ENCODE measurements at places on chromosomes 13 and 19.

- no peak for DNase-seq
Measured at GRCh38 chr13:78596736-78597601, 6.4 kb downstream of the POU4F1 start.

DNA sequence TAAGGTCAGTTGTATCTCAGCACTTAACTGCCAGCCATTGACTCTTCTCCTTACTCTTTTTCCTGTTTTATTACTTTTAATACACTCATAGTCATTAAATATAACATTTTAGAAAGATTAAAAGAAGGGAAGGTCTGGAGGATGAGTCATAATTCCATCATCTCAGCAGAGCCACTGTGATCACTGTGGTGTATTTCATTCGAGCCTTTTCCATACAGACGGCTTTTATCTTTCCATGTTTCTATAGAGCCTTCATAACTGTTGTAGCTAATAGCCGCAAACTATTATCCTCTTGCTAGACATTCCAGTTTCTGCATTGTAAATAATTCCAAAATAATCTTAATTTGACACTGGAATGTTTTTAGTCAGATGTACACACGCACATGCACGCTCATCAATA is 4.7 kb upstream of the FLT1 start:
- DNase-seq: no peak

- no peak for DNase-seq
Measured at GRCh38 chr13:106373304-106373988, 162.0 kb downstream of the EFNB2 start.

DNA sequence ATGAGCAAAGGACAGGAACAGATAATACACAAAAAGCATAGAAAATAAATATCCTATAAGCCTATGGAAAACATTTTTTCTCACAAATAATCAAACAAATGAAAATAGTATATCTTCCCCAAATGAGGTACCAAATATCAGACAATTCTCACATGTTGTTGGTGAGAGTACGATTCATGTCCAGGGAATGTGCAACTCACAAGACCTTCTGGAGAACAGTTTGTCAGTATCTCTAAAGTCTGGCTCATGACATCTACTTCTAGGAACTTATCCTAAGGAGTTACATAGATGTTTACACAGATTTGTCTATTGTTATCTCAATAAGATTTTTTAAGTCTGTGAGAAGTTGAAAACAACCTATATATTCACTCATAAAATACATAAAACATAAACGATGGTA is 80.3 kb upstream of the ARHGEF7 start:
- no peak for DNase-seq

- DNase-seq: no peak
Measured at GRCh38 chr19:40284251-40284500, 969 bp downstream of the AKT2 start.
